ENCODE measurements at places on chromosomes 1 and 21.

- DNase-seq: no peak
Measured at GRCh38 chr1:87249803-87250202, 78.9 kb upstream of the LMO4 start.

GRCh38 chr1:89133747-89134146, 7.8 kb upstream of the GBP2 start:
- DNase-seq: no peak

GRCh38 chr21:33825915-33826314, 89.7 kb downstream of the ATP5PO start:
- DNase-seq: no peak

- no peak for DNase-seq
Measured at GRCh38 chr1:111989531-111990025, at the start of gene KCND3. Gene KCND3, minus strand, starts transcription at chr1:111989668.

DNA sequence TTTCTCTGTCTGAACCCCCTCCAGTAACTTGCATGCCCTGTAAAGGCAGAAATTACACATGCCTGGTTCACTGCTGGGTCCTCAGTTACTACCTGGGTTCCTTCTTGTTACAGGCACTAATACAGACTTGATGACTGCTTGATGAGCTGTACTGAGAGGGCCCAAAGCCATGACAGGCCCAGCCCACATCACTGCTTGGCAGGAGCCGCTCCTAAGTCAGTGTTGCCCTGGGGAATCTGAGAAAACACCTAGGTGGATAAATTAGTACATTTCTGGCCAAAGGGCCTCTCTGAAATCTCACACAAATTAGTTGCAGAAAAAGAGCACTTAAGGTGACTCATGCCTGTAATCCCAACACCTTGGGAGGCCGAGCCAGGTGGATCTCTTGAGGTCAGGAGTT, 37.8 kb upstream of the IRF2BP2 start:
- no peak for DNase-seq

DNA sequence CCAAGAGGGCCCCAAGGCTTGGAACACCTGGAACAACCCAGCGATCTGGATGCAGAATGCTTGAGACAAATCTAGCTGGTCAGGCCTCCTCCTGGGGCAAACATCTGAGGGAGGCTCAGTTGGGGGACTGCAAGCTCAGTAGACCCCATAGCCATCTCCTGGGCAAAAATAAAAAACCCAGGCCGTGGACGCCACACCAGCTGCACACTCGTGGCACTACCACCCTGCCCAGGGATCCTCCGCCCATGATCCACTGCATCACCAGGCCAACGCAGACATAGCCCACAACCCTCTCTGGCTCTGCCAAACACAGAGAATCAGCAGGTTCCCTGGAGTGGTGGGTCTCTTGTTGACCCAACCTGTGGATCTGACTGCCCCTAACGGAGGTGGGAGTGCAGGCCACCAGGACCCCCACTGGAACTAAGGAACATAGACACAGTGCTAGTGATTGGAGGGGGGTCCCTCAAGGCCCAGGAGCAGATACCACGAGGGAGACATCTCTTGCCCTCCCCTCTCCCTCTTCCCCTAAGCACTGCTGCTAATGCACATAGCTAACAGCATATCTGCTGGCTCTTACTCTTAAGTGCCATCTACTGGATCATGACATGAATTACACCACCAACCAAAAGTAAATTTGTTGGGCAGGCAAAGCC, 147.2 kb downstream of the CHD1L start:
- DNase-seq: no peak

DNA sequence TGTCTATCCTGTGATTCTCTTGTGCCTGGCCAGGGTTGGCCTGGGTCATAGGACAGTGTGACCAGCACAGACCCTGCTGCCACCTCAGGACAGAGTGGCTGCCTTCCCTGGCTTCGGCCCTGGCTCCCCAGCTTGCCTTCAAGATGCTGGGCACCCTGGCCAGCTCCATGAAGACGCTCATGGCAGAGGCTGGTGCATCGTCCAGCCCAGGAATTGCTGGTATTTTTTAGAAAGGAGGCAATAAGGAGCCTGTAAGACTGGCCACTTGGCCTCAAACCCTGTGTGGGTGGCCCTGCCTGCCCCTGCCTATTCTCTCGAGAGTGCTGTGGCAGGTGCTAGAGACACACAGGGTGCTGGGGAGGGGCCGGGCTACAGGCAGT, 70.4 kb upstream of the ACTRT2 start:
- DNase-seq: no peak

GRCh38 chr1:83065952-83066727, 932.8 kb downstream of the TTLL7 start:
- DNase-seq: no peak

DNA sequence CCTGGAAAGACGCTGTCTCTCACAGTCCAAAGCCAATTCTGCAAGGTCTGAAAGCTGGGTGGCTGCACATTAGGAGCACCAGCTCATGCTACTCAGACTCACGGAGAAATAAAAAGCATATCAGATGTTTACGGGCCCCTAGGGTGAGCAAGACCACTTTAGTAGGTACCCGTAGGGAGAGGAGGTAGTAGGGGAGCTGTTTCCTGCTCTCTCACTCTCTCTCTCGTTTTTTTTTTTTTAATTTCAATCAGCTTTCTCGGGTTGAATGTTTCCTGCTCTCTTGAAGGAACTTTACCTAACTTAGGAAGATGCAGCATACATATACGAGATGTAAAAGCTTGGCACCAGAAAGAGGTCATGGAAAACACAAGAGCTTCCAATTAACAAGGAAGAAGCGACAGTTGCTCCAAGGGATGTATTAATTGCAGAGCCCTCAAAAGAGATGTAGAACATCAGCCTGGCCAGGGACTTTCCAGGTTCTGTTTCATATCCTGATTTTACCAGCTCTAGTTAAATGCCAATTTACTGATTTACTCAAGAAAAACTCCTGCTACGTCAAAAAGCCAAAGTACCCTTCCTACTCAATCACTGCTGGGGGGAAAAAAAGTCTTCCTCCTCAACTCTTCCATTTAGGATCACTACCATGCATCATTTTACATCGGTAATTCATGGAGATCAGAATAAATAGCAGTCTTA, 3.1 kb downstream of the LORICRIN start:
- no peak for DNase-seq

DNA sequence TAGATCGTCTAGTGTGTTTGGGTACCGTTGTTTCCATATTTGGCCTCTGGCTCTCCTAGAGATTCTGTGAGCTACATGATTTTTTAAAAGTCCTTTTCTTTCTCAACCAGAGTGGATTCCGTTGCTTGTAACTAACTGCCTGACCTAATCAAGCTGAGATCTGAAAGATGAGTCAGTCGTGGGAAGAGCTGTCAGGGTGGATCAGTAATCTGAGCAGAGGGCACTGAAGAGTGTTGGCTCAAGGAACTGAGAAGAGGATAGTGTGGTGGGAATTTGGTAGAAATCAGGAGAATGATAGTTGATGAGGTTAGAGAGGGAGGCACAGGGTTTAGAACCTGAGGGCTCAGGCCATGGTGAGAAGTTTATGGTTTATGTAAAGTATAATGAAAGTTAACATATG, 52.2 kb downstream of the TRAF5 start:
- no peak for DNase-seq

DNA sequence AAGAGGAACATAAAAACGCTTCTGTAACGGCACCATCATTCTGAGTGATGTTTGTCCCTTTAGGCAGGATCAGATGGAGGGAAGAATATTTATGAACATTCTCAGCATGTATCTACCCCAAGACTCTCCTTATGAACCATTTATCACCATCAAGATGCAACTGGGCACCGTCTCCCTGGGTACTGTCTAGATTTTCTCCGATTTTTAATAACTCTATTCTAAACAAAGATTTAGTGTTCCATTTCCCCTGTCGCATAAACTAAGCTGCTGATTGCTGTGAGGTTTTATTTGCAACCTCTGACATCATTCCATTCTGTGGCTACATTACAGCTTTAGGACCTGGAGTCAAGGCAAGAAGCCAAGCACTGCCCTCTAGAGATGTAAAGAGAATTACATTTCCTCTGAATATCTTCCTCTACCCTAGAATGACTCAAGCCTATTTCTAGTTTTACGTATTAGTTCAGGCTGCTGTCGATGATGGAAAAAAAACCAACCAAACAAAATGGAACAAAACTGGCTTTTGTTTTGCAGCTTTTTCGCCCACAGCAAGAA, 130.1 kb upstream of the MAP1LC3C start:
- DNase-seq: no peak

GRCh38 chr1:76267631-76268030, 193.1 kb downstream of the ST6GALNAC3 start:
- no peak for DNase-seq

DNA sequence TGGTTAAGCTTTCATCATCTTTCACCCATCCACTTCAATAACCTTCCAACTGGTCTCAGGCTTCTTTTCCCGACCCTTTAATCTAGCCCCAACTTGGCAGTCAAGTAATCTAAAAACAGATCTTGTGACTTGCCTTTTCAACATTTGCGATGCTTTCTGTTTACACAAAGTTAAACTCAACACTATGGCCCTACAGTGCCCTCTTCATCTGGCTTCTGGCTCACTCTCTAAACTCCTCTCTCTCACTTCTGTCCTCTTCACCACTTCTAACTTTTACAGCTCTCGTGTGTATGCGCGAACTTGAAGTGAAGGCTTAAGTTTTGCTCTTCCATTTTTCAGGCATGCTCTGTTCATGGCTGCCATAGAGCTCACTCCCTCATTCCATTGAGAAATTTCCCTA, 1122.3 kb upstream of the ADGRL2 start:
- DNase-seq: no peak

GRCh38 chr1:33360367-33360766, 39.5 kb upstream of the A3GALT2 start:
- DNase-seq: no peak

- DNase-seq: no peak
Measured at GRCh38 chr1:169867012-169867675, 26.6 kb downstream of the SCYL3 start.

GRCh38 chr21:31449921-31450535, 106.0 kb upstream of the TIAM1 start:
- DNase-seq: no peak

GRCh38 chr1:107871687-107872395, 93.1 kb downstream of the VAV3 start:
- no peak for DNase-seq

DNA sequence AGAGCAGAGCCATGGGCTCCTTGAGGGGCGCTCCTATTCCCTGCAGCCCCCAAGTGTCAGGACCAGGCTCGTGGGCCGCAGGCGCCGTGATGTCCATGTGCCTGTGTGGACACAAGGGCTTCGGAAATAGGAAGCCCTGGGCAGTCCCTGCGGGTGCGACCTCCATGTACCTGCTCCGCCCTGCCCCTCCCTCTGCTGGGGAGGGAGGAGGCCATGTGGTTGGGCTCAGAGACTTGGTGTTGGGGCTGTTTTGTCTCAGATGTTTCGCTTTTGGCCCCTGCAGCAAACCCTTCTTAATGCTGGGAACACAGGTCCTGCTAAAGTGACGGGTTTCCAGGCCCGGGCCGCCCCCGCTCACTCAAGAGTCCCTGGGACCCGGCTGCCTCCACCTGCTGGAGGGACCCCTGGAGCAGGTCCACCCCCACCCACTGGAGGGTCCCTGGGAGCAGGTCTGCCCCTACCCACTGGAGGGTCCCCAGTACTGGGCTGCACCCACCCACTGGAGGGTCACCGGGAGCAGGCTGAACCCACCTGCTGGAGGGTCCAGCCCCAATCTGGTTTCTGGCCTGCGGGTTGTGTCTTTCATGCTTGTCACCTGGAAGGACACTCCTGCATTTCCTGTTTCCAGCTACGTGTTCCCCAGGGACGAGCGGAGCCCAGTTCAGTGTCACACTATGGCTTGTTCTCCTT, 156.5 kb downstream of the PEX14 start:
- no peak for DNase-seq

GRCh38 chr1:97764991-97765390, 155.8 kb downstream of the DPYD start:
- no peak for DNase-seq

DNA sequence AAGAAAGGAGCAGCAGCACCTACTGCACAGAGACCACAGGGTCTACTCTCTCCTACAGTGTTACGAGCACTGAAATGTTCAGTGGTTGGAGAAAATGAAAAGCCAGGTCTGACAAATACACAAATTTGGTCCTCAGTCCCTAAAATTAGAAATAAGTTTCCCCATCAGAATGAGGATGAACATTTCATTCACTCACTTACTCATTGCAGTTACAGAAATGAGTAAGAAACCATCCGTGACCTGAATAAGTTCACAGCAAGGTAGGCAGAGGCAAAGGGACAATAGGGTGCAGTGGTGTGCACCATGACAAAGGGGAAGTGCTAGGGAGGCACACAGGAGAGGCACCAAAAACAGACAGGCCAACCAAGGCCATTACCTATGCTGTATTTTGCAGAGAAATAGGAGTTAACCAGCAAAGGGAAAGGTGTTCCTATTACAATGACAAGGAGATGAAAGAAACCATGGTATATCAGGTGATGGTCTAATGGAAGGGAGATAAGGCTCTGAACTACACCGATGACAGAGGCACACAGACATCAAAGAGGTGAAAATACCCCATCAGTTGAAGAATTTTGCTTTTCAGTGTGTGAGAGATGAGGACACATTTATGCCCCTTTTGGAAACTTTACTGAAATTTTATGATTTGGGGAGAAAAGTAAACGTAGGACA, 29.4 kb downstream of the VAV3 start:
- peak; percentile 41 for DNase-seq

GRCh38 chr1:232385221-232385620, 244.7 kb downstream of the SIPA1L2 start:
- no peak for DNase-seq

DNA sequence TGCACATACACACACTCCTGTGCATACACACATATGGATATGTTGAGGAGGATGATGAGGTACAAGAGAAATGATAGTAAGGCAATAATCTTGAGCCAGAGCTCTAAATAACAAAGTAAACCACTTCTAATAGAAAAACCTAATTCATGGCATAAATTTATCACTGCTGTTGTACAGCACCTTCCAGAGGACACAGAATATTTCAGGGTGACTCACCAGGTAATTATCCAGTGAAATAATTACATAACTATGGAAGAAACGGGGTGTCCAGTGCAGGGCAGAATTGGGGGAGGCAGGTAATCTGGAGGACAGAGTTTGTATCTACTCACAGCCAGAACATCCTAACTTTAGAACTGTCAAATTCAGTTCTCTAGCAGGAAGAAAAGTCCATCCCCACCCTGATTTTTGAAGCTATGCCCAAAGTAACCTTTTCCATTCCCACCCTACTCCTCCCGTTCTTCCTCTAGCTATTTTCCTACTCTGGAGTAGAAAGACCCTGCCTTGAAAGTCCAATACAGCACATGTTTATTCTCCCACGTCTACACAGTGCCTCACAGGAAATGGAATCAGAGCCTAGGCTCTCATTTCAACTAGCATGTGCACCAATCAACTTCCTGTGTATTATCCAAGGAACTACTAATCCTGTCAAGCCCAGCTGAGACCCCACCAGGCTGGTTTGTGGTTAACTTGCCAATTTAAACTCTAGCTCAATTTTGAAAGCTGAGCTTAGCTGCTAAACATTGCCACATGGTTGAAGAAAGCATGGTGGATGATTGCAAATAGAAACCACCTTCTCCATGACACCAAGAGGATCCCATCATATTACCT, 96.6 kb downstream of the PTPN14 start:
- no peak for DNase-seq

- DNase-seq: no peak
Measured at GRCh38 chr1:227666286-227666685, 68.8 kb downstream of the JMJD4 start.

GRCh38 chr1:101247404-101248287, 10.8 kb downstream of the S1PR1 start:
- no peak for DNase-seq
